ENCODE measurements at places on chromosomes 16 and 17. TPM values are rescaled to one million over a fixed set of nuclear protein-coding genes. Genes with fewer than 3 reads are reported as not detected.
A peak's percentile ranks its signal among the peaks of the same experiment; 100 is the strongest.

DNA sequence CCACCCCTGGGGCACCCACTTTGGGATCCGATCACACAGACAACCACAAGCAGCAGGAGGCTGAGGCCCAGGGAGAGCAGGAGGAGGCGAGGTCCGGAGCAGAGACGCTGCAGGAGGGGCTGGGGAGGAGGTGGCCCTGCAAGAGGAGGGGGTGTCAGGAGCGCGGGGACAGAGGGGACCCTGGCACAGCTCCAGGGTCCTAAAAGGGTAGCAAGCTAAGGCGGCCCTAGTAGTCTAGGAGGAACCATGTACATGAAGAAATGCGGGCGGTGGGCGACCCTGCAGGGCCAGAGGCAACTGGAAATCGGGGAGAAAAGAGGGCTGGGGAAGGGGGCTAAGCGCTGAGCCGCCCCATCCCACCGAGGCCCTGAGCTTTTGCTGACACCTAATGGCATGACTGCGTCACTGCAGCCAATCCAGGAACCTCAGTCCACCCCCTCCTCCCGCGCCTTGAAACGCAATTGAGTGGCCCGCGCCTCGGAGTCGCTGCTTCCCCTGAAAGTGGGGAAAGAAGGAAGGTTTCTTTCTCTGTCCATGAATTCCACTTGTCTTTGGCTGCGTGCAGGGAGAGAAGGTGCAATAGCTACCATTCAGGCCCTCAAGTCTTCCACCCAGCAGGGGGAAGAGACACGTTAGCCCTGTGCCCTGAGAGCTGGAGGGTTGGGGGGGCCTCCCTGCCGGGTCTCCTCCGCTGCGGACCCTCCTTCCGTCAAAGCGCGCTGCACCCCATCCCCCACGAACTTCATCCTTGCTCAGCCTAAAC lies 1.8 kb downstream of the ASGR1 start:
- peak; percentile 85 for DNase-seq

DNA sequence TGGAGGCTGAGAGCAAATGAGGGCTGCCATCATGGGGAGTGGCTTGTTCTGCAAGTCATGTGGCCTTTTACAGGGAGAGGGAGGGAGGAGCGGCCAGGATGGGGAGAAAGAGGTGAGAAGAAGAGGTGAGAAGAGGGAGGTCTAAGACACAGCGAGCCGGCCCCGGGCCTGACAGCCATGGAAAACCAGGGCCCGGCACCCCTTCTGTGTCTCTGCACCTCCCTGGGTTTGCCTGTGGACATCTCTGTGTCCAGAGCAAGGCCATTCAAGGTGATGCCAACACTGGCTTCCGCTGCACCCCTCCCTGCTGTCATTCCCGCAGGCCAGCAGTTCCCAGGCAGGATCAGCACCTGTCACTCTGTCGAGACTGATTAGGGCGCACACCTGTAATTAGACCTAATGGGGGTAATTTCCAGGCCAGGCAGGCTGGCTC lies 75.6 kb downstream of the MGAT5B start:
- DNase-seq = no peak

DNA sequence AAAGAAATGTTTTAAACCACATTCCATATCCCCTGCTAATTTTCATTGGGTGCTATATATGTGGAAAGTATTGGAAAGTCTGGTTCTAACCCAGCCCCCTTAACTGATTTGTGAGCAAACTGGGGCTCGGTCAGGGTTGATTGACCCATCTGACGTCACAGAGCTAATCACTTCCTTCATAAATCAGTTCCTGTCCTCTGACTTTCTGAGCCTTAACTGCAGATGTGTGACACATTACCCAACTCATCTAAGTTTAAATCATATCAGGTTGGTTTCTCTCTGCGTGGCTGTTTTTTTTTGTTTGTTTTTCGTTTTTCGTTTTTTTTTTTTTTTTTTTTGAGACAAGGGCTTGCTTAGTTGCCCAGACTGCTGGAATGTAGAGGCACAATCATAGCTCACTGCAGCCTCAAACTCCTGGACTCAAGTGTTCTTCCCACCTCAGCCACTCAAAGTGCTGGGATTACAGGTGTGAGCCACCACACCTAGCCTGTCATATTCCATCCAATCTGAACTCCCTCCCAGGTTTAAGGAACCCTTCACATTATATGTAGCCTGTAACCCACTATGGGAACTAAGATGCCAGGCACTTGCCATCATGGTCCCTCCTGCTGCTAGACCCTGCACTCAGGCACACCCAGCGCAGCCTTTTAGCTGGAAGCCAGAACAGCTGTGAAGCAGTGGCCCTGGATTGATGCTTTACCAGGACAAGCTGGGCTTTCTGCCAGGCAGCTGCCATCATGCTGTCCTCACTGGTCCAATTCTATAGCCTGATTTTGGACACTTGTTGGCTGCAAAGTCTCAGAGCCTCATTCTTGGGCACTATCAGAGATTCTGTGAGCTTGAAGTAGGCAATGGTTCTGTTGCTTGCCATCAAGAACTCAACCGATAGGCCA lies 6.9 kb upstream of the BPTF start:
- peak; percentile 97 for DNase-seq

GRCh38 chr16:51464996-51465395 lies 313.9 kb upstream of the SALL1 start:
- DNase-seq = no peak

DNA sequence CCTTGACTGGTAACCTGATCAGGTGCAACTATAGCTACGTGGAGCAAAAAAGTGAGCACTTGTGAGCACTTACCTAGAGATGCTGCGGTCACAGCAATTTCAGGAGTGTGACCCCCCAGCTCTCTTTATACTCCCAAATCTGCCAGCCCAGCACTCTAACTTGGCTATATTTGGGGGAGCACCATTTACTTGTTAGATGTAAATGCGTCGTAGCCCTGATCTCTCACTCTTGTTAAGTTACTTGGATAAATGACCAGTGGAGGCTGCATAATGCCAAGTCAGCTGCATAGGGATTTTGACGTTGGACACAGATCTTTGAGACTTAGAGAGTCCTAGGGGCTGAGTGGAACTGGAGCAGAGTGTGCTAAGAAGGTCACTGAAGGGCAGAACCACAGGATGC lies at the start of gene MYH13:
MYH13 (minus strand) TSS at position 101 of the 400 bp plus-strand sequence. CDS start 8,476 bp downstream, outside the sequence.
- DNase-seq = no peak

DNA sequence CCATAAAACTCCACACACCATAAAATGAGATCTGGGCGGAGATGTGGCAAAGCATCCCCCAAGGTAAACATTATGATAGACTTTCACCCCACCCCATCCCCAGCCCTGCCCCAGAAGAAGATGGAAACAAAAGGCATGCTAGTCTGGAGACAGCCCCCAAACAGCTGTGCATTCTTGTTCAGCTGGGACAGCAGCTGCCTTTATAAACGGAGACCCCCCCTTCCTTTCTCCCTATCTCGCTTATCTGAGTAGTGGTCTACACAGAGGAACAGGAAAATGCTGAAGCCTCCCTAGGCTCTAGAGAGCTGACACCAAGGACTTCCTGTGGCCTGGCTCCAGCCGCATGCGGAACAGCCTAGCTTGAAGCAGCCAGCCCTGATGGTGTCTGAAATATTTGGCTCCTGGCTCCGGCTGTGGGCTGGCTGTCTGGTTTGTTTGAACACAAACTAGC lies 190.3 kb upstream of the ANKFN1 start:
- DNase-seq = no peak

DNA sequence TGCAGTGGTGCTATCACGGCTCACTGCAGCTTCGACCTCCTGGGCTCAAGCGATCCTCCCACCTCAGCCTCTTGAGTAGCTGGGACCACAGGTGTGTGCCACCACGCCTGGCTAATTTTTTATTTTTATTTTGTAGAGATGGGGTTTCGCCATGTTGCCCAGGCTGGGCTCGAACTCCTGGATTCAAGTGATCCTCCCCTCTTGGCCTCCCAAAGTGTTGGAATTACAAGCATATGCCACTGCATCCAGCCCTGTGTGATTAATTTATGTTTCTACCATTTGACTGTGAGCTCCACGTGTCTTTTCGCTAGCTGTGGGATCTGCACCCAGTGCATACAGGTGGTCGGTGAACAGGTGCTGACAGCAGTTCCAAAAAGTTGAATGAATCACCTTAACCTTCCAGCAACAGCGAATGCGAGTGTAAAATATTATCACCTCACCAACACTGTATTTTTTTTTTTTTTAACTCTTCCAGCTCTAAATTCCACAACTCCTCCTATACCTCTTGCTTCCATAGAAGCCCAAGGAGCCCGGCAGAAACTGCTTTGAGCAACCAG lies 484 bp upstream of the NUDT7 start:
- no peak for DNase-seq

DNA sequence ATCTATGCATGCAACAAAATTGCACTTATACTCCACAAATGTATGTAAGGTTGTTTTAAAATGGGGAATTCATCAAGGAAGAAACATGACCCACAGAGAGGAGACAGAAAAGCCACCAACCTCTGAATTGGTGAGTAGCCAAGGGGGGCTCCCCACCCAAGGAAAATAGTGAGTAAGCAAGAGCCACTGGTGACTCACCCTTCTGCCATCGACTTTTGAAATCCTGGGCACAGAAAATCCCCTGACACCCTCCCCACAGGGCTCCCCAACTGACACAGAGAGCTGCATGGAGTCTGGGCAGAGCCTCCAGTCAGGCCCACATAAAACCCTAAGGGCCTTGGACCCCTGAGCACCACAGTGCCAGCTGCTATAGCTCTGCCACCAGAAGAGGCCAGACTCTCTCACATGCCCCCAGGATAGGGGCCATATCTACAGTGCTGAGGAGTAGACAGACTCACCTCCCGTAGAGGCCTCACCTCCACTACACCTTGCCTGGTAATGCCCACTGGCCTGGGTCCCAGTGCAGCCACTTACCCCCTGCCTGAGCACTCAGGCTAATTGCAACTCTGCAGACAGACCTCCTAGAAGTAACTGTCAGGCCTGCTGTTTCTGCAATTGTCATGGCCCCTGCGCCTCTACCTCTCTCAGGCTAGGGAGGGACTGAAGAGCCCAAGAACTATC lies 244.7 kb upstream of the WSB1 start:
- DNase-seq = no peak

The ADAM11 gene
- 1.3 TPM for total RNA-seq

DNA sequence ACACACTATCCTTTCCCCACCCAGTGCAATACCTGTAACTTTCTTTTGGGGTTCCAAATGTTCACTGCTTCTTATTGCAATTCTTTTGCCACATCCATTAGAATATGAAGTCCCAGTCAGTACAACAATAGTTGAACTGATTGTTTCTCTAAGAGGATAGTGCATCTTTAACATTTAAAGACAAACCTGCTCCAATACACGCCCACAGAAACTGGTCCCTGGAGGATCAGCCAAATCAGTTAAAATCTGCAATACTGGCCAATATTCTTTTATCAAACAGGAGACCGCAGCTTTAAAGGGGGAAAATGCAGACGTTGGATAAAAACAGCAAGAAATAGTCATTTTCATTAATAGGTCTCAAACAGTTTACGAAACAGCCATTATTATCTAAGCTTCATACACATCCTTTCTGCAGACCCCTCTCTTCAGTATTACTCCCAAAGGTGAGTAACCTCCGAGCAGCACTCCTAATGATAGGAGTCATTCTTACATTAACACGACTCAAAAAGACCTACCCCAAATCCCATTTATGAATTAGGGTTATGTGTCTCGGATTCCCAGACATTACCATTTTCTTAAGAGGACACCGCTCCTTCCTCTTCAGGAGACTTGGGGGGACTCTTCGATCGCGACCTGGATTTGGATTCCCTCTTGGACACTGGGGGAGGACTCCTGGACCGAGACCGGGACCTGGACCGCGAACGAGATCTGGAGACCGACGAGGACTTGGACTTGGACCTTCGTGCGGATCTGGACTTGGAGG lies 1.4 kb downstream of the SRSF2 start:
- DNase-seq = peak; percentile 56

DNA sequence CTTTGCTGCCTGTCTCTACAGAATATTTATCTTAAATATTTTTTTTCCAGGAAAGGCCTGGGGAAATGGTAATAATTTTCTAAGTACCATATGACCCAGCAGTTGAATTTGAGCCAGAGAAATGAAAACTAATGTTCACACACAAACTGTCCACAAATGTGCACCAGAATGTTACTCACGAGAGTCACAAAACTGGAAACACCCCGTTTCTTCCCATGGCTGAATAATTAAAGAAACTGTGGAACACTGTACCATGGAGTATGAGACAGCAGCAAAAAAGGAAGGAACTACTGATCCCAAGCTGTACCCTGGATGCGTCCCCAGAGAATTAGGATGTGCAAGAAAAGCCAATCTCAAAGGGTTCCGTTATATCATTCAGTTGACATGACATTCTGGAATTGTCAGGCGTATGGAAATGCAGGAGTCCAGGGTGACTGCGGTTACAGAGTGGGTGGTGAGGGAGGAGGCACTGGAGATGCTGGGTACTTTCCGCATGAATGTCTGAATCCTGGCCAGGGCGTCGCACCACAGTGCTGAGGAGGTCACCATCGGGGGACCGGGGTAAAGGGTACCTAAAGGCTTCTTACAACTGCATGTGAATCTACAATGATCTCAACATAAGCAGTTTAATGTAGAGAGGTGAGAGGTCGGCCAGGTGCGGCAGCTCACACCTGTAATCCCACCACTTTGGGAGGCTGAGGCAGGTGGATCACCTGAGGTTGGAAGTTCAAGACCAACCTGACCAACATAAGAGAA lies 34.5 kb downstream of the USP22 start:
- no peak for DNase-seq
